NCI-H1436 treated with DMSO at 0.1 percent for 48 hours (cell line): ENCODE measurements at places on chromosomes 5 and 9.

- DNase-seq = no peak
These were observed 78.1 kb upstream of the ANXA1 start for GRCh38 chr9:73073337-73074175.

- no peak for DNase-seq
These were observed 408.8 kb upstream of the IRX1 start for GRCh38 chr5:3186736-3187405.

- DNase-seq = no peak
These were observed 122.2 kb upstream of the ITGA1 start for GRCh38 chr5:52665559-52665958.

DNA sequence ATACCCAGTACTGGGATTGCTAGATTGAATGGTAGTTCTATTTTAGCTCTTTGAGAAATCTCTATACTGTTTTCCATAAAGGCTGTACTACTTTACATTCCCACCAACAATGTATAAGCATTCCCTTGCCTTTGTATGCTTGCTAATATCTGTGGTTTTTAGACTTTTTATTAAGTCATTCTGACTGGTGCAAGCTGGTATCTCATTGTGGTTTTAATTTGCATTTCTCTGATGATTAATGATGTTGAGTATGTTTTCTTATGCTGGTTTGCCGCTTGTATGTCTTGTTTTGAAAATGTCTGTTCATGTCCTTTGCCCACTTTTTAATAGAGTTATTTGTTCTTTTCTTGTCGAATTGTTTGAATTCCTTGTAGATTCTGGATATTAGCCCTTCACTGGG lies 512.7 kb upstream of the PAPPA start:
- DNase-seq = no peak

- DNase-seq = no peak
These were observed 189.2 kb upstream of the NR3C1 start for GRCh38 chr5:143592648-143593047.

DNA sequence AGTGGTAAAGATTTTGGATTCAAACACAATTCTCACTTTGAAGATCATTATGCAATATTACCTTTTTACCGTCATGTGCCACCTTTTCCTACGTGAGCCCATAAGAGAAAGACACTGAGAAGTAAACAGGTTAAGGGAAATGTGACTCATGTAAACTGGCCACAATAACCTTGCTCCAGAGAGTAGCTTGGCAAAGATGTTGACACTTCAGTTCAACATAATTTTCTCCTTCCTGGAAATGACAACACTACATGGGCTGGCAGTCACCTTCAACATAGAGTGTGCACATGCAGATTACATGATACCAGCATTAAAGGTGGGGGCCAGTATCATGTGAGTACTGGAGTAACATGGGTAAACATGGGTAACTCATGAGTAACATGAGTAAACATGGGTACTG lies 141.9 kb downstream of the CDK5RAP2 start:
- DNase-seq = no peak
